ENCODE measurements at places on chromosomes 7 and 10. TPM values are rescaled to one million over a fixed set of nuclear protein-coding genes. Genes with fewer than 3 reads are reported as not detected.

DNA sequence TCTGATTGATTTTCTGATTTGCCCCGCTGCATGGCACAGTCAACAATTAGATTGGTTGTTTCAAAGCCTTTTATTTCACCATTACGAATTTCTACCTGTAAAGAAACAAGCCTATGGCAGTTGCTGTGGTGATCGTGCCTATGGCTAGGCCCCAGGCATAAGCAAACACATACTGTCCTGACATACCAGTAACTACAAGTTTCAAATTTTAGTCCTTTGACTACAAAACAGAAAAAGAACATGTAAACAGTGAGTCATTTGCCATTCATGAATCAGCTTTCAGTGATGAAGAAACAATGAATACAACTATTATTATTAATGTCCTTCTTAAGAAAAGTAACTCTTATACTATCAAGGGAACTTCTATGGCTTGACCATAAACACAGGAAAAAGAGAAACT lies 168.0 kb upstream of the LRRN3 start:
- DNase-seq: no peak

DNA sequence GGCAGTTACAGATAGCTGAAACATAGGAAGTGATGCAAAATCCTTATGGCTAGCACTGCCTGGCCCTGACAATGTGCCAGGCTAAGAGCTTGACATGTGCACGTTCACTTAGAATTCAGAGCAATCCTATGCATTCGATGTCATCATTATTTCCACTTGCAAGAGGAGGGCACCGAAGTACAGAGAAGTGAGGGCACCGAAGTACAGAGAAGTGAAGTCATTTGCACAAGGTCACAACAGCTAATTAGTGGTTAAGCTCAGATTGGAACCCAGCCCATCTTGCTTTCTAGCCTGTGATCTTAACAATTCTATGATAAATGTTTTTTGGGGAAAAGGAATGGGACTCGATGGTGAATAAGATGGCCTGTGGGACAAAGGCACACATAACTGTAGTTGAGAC lies 73.4 kb downstream of the ARHGAP22 start:
- DNase-seq: no peak

- no peak for DNase-seq
Measured at GRCh38 chr10:33352175-33352574, 17.7 kb upstream of the NRP1 start.

DNA sequence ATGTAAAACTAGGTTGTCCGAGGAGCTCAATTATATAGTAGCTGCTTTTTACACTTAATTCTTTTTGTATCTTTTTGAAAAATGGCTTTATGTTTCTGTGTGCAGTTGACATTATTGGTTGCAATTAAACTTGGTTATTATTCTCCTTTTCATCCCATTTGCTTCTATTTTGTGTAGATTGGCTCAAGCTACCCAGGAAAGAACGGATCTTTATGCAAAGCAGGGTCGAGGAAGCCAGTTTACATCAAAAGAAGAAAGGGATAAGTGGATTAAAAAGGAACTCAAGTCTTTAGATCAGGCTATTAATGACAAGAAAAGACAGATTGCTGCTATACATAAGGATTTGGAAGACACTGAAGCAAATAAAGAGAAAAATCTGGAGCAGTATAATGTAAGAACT lies 16.5 kb downstream of the SMC3 start:
- DNase-seq: no peak

- no peak for DNase-seq
Measured at GRCh38 chr10:126663328-126663727, 7.2 kb downstream of the C10orf90 start.

- DNase-seq: no peak
Measured at GRCh38 chr10:14669576-14669975, 105.1 kb downstream of the FAM107B start.

- no peak for DNase-seq
Measured at GRCh38 chr10:125209591-125210355, 49.4 kb upstream of the CTBP2 start.

- no peak for DNase-seq
Measured at GRCh38 chr10:19294233-19294632, 245.6 kb downstream of the MALRD1 start.

- peak; percentile 36 for DNase-seq
Measured at GRCh38 chr10:129694691-129695243, 227.7 kb downstream of the MGMT start.

- DNase-seq: no peak
Measured at GRCh38 chr7:122316467-122317388, 12.2 kb upstream of the FEZF1 start.

Gene FAM221A
- 24.8 TPM for polyA plus RNA-seq

Gene NACAD
- polyA plus RNA-seq: 12.3 TPM

GRCh38 chr7:78301407-78301806 lies 502.8 kb downstream of the PHTF2 start:
- no peak for DNase-seq

DNA sequence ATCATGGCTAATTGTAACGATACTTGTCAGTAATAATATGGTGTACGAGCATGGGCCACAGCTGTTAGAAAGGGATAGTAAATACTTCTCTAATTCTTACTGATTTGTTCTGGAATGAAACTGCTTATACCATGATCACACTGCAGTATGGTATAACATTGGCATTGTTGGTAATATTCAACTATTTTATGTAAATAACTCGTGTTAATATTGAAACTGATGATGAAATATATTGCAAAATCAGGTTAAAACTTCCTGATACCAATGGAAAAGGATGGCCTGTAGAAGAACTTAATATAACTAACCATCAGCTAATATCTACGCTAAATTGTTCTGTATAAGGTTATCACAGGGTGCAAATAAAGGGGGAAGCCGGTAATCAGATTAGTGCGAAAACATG lies 10.3 kb downstream of the OR2A14 start:
- DNase-seq: no peak

Gene CYP2C8
- polyA plus RNA-seq: 1.4 TPM

- DNase-seq: no peak
Measured at GRCh38 chr10:19845503-19846368, 29.5 kb downstream of the PLXDC2 start.

Gene CREB5
- 17.0 TPM for polyA plus RNA-seq

Gene TEX47
- polyA plus RNA-seq: not detected

- no peak for DNase-seq
Measured at GRCh38 chr10:118669835-118670234, 74.4 kb upstream of the PRLHR start.

Gene SFTPA1
- polyA plus RNA-seq: not detected

DNA sequence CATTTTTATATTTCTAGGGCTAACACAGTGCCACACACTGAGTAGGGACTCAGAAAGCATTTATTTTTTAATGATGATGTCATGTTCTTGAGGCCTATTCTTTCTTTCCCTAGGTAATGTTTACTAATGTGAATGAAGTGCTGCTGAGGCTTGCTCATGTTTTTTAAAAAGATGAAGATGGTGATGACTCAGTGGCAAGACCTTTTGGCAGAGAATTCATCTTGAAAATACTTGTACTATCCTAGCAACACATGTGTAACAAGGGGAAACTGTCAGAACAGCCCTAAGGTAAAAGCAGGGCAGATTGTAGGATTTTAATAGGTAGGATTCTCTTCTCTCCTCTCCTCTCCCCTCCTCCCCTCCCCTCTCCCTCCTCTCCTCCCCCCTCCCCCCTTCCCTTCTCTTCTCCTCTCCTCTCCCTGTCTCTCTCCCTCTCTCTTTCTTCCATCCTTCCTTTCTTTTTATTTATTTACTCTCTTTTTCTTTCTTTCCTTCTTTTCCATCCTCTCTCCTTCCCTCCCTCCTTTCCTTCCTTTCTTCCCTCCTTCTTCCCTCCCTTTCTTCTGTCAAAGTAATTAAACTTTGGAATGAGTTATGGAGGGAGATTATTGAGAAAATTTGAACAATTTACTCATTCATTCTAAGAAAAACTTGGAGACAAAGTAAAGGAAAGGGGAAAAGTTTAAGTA lies 75.3 kb downstream of the ZNF92 start:
- no peak for DNase-seq

GRCh38 chr7:19094598-19095352 lies 22.7 kb downstream of the TWIST1 start:
- no peak for DNase-seq

Measured in left renal cortex interstitium (tissue), 4 donors.